ENCODE measurements at places on chromosomes 5 and 9. TPM values are rescaled to one million over a fixed set of nuclear protein-coding genes. Genes with fewer than 3 reads are reported as not detected.

- no peak for DNase-seq
Observed at GRCh38 chr5:127187706-127188105, 102.9 kb upstream of the MEGF10 start.

DNA sequence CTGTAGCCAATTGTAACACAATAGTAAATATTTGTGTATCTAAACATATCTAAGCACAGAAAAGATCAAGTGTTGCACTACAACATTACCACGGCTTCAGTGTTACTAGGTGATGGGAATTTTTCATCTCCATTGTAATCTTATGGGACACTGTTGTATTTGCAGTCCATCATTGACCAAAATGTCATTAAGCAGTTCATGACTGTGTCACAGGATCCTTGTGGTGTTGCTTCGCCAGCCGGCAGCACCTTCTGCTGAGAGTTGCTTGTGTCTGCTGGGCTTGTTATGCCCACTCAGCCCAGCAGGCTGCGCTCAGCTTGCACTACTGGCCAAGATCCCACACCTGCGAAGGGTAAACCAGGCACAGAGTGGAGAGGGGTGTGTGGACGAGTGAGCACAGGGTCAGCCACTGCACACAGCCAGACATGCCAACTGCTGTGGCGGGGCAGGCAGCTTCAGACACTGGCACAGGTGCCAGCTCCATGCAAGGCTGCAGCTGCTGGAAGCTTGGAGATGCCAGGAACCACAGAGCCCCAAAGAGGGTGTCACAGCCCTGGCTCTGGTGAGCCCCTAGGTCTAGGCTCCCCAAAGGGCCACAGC is 273.7 kb downstream of the CETN3 start:
- DNase-seq: no peak

- DNase-seq: peak; percentile 89
Observed at GRCh38 chr9:128684325-128685199, 4.5 kb upstream of the SET start.

DNA sequence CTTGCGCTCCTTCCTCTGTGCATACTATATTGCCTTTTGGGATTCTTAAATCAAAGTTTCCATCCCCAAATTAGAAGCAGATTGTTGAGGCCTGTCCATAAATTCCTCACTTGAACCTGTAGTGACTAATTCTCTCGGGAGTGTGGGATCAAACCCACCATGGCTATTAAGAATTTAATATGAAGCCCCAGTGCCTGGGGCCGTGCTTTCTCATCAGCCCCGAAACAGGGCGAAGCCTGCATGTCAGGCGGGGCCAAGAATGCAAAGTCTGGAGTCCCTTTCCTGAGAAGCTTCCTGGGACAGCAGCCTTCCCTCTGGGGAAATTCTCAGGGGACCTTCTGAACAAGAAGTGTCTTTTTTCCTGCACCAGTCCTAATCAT is 29.3 kb upstream of the FAT2 start:
- no peak for DNase-seq

DNA sequence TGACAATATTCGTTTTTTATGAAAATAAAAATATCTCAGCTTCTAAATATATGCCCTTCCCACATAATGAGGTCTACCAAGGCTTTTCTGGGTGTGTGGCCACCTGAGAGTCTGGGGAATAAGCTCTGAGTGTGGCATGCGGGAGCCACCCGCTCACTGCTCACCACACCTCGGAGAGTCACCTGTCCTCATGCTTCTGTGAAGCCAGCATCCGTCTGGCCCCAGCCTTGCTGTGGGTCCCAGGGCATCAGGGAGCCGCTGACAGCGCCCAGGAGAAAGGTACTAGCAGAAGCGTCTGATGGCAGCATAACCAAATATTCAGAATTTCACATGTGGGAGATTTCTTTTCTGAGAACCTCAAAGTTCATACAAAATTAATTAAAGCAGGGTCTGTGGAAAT is 133.2 kb upstream of the IRX4 start:
- DNase-seq: no peak

The EIF4EBP3 gene
- total RNA-seq: 8.8 TPM
